ENCODE measurements at places on chromosomes 1 and 21.
A peak's percentile ranks its signal among the peaks of the same experiment; 100 is the strongest.

- DNase-seq, result no peak
Observed at GRCh38 chr1:195590649-195591048, 1017.6 kb downstream of the KCNT2 start.

DNA sequence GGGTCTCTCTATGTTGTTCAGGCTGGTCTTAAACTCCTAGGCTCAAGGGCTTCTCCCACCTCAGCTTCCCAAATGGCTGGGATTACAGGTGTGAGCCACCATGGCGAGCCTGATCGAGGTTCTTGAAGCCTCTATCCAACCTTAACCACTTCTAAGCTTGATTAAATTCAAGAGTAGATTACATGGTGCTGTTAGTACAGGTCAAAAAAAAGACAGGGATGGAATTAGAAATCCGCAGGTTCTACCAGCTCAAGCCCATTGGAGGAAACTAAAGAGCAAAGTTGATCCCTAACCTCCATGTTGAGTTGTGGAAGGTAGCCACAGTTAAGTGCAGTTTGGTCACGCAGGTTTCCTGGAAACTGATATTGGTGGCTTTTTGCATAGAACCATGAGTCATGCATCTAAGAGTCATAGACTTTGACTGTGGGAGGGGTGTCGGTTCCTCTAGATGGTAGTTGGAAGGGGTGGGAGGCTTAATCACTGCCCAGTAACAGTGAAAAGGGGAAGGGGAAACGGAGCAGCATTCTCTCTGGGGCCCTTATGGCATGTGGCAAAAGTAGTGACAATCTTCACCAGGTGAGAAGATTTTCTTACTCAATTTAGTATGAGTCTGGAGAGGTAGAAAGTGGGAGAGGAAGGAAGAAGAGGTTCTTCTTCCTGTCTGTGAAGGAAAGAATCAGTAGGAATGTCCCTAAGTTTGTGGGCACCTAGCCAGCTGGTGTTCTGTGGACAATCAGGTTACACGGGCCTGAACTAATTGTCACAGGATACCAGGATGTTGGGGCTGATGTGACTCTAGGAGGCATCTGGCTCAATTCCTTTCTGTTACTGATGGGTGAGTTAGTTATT lies 7.0 kb downstream of the CD53 start:
- DNase-seq, result peak; percentile 59

- no peak for DNase-seq
Observed at GRCh38 chr1:178959543-178960460, 65.9 kb upstream of the FAM20B start.

GRCh38 chr1:197692965-197693364 lies 82.3 kb downstream of the DENND1B start:
- DNase-seq, result no peak

DNA sequence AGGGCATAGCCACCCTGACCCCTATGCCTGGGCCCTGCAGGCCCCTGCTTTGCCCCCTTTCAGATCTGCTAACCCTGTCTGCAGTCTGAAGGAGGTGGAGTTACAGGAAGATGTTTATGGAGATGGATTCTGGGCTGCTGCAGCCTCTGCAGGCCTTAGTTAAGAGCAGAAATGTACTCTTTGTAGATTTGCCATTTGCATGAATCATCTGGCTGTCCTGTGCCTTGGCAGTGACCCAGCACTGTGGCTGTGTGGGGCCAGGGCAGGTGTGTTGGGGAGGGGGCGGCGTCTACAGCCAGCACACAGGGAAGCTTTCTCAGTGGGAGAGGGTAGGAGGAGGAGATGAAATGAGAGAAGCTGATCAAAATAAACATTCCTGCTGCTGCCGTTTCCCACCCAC lies 867.3 kb downstream of the PLA2G4A start:
- DNase-seq, result no peak

- no peak for DNase-seq
Observed at GRCh38 chr1:160489513-160490261, 33.4 kb downstream of the SLAMF6 start.

GRCh38 chr21:31877463-31877957 lies 4.7 kb downstream of the HUNK start:
- DNase-seq, result no peak

- no peak for DNase-seq
Observed at GRCh38 chr1:87953121-87953520, 624.4 kb downstream of the LMO4 start.

DNA sequence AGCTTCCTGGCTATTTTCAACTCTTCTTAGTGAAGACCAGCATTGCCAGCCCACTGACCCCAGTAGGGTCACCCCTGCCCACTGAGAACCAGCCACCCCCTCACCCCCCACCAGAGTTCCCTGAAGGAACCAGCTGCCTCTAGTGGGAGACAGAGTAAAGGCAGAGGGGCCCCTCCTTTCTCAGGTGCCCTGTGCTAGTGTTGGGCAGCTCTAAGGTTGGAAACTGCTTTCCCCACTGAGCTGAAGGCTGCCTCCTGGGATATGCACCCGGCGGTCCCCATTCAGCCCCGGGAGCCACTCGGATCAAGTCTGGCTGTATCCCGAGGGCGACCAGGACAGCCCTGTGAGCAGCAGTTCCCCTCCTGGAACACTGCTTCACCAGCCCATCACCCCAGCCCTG lies 111.0 kb downstream of the PGBD5 start:
- no peak for DNase-seq

- no peak for DNase-seq
Observed at GRCh38 chr1:193794239-193794638, 607.8 kb upstream of the B3GALT2 start.

DNA sequence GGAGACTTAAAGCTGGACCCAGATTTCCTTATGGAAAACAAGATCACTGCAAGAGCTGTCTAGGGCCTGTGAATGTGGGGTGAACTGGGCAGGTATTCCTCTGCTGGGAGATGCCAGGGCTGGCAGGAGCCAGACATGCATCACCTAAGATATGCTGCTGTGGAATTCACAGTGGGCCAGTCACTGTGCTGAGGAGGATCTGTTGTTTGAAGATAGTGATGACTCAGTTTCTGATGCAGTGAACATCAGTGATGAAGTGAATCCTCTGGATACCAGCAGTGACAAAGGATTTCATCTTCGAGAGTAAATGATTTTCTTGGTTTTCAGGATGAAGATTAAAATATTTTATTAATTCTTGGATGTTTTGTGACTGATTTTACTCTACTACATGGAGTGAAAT lies 29.9 kb upstream of the CAMSAP2 start:
- no peak for DNase-seq

DNA sequence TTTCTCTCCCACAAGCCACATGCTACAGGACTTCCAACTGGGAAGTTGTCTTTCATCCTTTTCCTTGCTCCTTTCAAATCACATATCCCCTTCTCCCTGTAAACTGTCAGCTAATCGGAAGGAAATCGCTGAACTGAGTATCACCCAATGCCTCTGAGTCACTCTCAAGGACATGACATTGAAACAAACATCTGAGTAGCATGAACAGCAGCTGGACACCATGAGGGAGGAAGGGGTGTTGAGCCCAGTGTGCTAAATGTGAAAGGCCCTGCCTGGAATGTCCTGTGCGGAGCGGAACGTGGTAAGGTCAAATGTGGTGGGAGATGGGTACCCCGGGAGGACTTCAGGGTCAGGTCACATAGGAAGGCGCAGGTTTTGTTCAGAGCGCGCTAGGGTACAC lies at the start of gene OR2AJ1:
Gene OR2AJ1, plus strand, starts transcription at position 22 of the 400 bp plus-strand sequence. CDS start 8,880 bp downstream, outside the sequence.
- DNase-seq, result no peak

DNA sequence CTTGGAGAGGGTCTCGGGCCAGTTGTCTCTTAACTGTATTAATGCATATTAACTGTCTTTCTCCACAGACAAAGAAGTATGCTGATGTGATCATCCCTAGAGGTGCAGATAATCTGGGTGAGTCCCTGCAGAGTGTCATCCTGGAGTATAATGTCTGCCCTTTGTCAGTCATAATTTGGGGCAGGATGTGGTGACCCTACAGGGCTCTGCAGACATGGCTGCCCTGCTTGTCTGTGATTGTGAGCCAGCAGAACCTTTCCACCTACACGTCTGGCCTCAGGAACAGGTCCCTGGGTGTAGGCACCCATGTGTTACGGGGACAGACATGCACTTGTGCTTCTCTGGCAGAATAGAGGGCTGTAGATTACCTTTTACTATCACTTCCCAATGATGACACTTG lies 78.4 kb downstream of the UCK2 start:
- no peak for DNase-seq

GRCh38 chr1:37148663-37149062 lies 114.3 kb upstream of the GRIK3 start:
- DNase-seq, result no peak

GRCh38 chr1:222933273-222933672 lies 118.4 kb downstream of the DISP1 start:
- no peak for DNase-seq

DNA sequence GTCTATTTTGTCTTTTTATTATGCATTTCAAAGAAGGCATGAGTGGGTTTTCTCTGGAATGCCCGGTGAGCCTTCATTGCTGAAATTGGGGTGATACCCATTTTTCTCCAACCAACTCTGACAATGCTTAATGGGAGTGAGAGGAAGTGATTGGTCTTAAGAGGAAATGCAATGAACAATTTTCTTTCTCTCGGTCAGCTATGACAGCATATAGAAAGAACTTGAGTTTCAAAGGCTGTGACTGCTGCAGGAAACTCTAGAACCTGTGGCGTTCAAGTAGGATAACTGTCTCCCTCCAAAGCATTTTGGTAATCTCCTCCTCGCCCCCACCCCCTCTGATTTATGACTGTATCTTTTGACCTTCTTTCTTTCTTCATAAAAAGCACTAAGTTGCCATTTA lies 155.9 kb downstream of the LYPLAL1 start:
- DNase-seq, result no peak

- DNase-seq, result no peak
Observed at GRCh38 chr1:219790834-219791615, 137.3 kb downstream of the SLC30A10 start.

DNA sequence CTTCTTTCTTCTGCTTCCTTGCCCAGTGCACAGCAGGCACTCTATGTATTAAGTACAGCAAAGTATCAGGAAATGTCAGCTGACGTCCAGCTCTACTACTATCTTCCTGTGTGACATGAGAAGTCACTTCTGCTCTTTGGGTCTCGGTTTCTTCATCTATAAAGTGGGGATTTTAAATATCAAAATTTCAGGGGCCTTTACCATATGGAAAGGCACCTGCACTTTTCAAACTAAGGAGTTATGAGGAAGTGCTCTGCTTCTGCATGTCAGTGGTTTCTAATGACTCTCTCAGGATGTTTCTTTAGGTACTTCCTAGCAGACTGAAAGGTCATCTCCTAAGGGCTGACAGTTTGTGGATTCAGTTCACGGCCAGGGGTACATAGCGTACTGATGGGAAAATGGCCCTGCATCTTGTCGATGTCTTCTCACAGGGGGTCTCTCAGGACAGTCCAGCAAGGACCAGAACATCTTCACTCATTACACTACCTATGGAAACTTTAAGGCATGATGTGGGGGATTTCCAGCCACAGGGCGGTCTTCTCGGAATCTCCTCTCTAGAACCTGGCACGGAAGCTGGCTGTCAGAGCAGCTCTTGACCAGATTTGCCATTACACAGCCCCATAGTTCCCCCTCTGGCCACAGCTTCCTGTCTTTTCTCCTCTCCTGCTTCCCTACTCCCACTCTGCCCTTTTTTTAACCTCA lies 42.0 kb upstream of the MTF1 start:
- DNase-seq, result no peak

GRCh38 chr1:239868058-239868832 lies 223.4 kb upstream of the FMN2 start:
- no peak for DNase-seq

GRCh38 chr1:209403921-209404320 lies 179.6 kb upstream of the CAMK1G start:
- no peak for DNase-seq

DNA sequence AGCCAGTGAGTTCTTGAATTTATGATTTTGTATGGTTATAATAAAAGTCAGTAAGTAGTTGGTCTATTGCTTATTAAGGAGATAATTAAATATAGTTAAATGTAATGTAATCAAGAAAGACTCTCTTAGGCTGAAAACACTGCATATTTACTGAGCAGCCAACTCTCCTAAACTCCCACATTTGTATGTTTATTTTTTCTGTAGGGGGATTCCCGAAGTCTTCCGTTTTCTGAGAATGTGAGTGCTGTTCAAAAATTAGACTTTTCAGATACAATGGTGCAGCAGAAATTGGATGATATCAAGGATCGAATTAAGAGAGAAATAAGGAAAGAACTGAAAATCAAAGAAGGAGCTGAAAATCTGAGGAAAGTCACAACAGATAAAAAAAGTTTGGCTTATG lies 56.7 kb downstream of the PKN2 start:
- DNase-seq, result no peak

GRCh38 chr1:224438989-224439388 lies 4.4 kb upstream of the WDR26 start:
- no peak for DNase-seq

DNA sequence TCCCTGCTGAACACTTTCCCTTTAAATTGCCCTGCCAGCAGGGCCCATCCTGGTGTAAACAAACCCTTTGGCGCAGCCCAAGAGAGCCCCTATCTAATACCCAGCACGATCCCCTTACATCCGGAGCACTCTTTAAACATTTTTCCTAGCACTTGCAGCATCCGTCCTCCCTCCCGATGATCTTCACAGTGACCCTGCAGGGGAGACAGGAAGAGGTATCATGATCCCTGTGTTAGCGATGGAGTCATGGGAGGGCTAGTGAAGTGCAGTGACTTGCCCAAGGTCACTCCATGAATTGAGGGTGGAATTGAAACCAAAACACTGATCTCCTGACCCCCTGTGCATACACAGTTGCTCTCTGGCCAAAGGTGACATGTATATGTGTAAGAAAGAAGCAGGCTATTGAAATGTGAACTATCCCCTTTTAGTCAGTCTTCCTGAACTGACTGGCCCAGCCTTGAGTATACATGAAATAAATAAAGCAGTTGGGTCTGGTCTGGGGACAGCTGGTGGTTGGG lies 9.8 kb upstream of the KCNQ4 start:
- DNase-seq, result no peak

DNA sequence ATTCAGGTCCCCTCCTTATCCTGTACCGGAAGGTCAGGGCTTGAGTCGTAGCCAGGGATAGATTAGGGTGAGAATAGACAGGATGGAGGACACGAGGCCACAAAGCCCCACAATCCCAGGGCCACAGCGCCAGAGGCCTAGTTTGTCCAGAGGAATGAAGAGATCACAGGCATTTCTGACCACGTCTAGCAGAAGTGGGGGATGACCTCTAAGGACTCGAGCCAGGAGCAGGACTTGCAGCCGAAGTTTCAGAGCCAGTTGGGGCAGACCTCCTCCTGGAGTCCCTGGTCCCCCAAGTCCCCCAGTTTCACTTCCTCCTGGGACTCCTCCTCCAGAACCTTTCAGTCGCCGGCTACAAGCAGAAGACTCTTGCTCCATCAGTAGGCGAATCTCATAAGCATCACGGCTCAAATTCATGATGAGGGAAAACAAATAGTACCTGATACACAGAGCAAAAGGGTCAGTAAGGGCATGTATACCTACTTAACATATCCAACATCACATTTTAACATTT lies 2.3 kb upstream of the ITGA10 start:
- DNase-seq, result no peak

GRCh38 chr21:18443085-18443484 lies 39.5 kb upstream of the TMPRSS15 start:
- no peak for DNase-seq

DNA sequence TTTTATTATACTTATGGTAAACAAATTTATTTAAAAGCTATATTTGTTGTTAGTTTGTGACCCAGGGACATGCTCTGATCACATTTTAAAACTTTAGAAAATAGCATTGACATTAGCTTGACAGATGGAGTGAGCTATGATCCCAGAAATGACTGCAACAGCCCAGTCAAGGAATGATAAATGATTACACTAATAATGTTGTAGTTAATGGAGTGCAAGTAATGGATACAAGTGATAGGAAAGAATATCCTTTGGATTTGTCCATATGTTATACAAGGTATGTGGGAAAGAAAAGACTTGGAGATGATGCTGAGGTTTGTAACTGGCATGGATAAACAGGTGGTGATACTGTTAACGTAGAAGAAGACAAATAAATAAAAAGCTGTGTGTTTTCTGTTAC lies 1908.7 kb downstream of the MRPL39 start:
- no peak for DNase-seq
